ENCODE measurements at places on chromosomes 16 and 17.

DNA sequence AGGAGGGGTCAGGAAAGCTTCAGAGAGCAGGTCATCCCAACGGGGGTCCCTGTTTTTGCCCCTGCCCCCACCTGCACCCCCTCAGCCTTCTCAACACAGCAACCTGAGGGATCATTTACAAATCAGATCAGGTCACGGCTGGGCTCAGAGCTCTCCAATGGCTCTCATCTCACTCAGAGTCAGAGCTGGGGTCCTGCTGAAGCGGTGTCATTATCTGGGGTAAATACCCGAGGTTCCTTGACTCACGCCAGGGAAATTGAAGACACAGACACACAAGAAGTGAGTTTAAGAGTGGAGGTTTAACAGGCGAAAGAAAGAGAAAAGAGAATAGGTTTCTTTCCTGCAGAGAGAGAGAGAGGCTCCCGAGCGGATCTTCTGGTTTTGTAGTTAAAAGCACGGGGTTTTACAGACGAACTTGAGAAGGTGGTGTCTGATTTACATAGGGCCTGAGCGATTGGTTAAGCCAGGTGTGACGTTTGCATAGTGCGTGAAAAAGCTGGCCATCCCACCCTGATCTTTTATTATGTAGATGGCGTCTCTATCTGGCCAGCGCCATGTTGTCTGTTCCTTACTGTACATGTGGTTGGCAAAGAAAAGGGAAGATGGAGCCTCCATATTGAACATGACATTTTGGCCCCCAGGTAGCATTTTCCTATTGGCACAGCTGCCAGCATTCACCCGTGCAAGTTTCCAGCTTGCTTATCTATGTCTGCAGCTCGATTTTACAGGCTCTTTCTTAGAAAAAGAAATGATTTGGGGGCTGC is 51.4 kb downstream of the WSB1 start:
- DNase-seq: no peak

DNA sequence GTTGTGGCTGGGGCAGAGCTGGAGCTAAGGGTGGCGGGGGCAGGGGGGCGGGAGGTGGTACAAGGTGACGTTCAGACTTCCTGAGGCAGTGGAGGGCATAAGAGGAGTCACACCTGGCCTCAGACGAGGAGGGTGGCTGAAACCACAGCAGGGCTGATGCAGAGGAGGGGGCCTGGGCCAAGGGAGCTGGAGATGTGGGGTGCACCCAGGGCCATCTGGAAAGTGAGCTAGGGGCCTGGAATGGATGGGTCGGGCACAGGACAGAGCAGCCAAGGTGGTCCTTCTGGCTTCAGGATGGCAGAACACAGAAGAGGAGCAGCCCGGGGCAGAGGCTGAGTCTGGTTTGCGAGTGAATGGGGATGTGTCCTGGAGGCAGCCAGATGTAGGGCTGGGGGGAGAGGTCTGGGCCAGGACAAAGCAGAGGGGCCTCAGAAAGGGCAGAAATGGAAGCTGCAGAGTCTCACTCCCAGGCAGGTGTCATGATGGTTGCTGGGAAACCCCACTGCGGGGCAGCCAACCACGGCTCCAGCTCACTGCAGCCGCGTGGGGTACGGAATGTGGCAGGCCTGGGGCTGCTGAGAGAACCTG is 57.6 kb downstream of the PRMT7 start:
- no peak for DNase-seq

- DNase-seq: peak; percentile 76
Measured at GRCh38 chr16:88561485-88562359, 8.5 kb upstream of the ZC3H18 start.

DNA sequence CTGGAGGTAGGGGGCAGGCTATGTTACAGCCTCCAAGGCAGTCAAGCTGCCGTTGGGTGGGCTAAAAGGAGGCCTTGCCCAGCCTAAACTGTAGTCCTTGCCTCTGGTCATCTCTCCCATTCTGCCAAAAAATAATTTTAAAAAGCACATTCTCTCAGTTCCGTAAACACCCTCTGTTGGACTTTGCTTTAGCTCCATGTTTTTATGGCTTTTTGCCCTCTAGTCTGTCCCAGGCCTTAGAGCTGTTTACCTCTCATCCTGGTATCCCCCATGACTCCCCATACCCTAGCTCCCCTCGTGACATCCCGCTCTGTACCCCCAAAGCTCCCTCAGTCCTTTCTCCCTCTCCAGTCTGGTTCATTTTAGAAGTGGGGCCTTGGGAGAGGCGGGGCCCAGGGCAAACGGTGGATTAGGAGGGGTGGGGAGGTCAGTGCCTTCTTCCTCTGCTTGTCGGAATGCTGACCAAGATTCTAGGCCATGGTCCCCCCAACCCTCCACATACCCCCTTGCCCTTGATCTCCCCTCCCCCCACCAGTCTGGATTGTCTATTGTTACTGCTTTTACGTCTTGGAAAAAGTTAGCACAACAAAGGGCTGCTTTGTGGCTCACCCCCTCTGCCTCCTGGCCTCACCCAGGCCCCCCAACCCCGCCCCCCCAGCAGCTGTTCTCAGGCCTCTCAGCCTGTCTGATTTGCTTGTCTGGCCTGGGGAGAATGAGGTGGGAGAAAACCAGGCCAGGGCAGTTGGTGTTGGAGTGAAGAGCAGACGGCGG is 18.4 kb downstream of the GJD3 start:
- DNase-seq: no peak

DNA sequence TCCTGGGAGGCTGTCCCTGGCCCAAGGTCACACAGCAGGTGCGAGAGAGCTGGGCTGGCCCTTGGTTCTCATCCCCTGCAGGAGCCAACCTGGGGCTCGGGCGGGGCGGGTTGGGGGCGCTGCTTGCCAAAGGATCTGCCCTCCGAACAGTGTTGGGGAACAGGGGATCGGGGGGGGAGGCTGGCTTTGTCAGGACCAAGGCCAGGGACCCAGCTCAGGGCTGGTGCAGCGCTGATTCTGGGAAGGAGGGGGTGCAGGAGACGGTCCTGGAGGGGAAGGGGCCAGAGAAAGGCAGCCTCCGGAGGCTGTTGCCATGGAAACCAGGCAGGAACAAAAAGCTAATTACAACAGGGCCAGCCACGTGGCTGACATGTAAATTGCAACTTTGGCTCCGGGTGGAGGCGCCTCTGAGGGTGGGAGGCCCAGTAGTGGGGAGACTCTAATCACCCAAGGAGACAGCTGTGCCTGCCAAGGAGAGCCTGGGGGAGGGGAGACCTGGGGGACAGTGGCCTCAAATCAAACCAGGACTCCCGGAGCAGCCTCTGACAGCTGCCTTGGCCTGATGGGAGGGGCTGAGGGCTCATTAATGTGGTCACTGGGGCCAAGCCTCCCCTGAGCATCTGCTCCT is 1.3 kb downstream of the TUBB3 start:
- no peak for DNase-seq

DNA sequence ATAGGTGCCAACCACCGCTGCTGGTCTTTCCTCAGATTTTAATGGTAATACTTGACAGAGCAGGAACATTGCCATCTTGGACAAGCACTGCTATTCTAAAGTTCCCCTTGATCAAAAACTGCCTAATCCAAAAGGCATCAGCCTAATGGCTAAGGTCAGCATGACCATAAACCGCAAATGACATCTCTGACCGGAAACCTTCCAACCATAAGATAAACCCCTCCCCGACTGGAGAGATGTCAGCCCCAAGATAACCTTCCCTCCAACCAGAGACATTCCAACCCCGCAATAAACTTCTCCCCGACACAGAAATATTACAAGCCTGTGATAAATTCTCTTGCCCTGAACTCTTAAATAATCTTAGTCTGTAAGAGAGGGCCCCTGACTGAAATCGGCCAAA is 7.4 kb upstream of the DHX40 start:
- DNase-seq: no peak

GRCh38 chr16:15640966-15641365 is 2.0 kb downstream of the MARF1 start:
- DNase-seq: no peak

DNA sequence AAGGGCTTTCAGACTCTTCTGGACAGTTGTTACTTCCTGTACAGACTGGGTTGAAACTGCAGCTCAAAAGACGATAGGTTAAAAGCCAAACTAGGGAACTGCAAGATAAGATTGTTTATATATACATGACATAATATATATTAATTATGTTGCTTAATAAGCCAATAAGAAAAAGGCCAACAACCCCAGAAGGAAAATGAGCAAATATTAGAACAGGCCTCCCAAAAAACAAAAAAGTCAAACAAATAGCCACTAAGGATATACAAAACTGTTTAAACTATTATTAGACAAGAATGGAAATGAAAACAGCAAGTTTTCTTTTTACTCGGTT is 495 bp upstream of the CMTR2 start:
- DNase-seq: no peak

DNA sequence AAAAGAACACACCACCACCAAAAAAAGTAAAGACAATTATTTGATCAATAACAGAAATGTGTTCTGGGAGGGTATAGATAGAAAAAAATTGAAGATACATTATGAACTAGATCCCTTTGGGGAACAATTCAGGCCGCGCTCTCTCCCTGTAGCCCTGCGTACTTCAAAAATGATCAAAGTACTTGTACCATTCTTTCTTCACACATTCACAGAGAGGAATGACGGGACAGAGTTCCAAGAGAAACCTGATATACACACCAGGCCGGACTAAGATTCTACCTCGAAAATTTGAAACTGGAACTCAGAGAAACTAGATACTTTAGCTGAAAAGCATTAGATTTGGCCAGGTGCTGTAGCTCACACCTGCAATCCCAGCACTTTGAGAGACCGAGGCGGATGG is 50.0 kb downstream of the CNOT1 start:
- no peak for DNase-seq

- no peak for DNase-seq
Measured at GRCh38 chr16:84552135-84552534, 47.7 kb upstream of the MEAK7 start.

GRCh38 chr16:56855946-56856345 is 9.1 kb upstream of the SLC12A3 start:
- no peak for DNase-seq

GRCh38 chr17:80782536-80783427 is 208.9 kb upstream of the CHMP6 start:
- no peak for DNase-seq

DNA sequence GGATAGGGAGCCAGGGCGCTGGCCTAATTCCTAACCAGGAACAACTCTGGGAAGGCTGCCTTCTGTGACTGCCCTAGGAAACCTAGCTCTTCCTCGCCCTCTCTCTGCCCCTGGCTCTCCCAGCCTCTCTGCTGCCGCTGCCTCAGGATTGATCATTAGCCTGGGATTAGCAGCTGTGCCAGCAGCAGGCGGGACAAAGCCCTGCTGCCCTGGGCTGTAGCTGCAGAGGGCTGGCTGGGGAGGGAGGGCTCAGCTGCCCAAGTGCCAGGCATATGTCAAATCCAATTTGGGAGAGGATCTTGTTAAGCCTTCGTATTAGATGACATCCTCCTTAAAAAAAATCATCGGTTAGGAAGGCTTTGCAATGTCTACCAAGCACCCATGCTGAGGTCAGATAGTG is 144.8 kb upstream of the CCL2 start:
- DNase-seq: no peak

GRCh38 chr17:4900231-4901107 is 1.1 kb downstream of the C17orf107 start:
- DNase-seq: no peak
